Cardiac muscle cell (in vitro differentiated cells and primary cell): ENCODE measurements at places on chromosomes 2 and 18. TPM values are rescaled to one million over a fixed set of nuclear protein-coding genes. Genes with fewer than 3 reads are reported as not detected.

DNA sequence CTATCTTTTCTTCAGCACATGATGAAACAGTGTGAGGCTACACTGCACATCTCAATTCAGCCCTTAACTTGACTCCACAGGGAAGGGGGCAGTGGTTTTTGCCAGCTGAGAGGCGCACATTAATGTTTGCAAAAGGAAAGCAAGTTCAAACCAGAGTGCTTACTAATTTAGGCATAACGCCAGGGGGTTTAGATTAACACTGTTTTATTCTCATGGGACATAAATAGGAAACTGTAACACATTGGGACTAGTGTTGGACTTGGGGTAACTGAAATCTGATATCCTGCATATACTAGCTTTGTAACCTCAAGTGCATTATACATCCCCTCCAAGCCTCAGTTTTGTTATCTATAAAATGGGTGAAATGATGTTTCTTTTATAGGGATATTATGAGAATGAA is 821.2 kb upstream of the ID2 start:
- H3K27ac ChIP-seq: no peak overlapping the region
- H3K4me3 ChIP-seq: no peak overlapping the region
- no peaks in the 10 kb centered on the region for H3K27me3 ChIP-seq
- H3K36me3 ChIP-seq: no peaks in the 10 kb centered on the region

Gene SERPINB3
- total RNA-seq: not detected in 2 replicates

Gene NETO1
- total RNA-seq: 3.6 and 4.1 TPM in 2 replicates

- no peak overlapping the region for H3K27ac ChIP-seq
- no peak for DNase-seq
Observed at GRCh38 chr2:183459466-183459865, 335.2 kb downstream of the NUP35 start.

Gene SCN7A
- 0.42 and 1.3 TPM in 2 replicates for total RNA-seq

Gene MC4R
- total RNA-seq: 0.21 and 0.54 TPM in 2 replicates

Gene PTPRN
- 0.36 and 1.2 TPM in 2 replicates for total RNA-seq

GRCh38 chr2:188474316-188474715 is 182.6 kb downstream of the GULP1 start:
- no peaks in the 10 kb centered on the region for H3K4me1 ChIP-seq
- no peak overlapping the region for H3K27ac ChIP-seq
- no peaks in the 10 kb centered on the region for H3K27me3 ChIP-seq
- no peaks in the 10 kb centered on the region for H3K36me3 ChIP-seq
